ENCODE measurements at places on chromosomes 1 and 21. TPM values are rescaled to one million over a fixed set of nuclear protein-coding genes. Genes with fewer than 3 reads are reported as not detected.

DNA sequence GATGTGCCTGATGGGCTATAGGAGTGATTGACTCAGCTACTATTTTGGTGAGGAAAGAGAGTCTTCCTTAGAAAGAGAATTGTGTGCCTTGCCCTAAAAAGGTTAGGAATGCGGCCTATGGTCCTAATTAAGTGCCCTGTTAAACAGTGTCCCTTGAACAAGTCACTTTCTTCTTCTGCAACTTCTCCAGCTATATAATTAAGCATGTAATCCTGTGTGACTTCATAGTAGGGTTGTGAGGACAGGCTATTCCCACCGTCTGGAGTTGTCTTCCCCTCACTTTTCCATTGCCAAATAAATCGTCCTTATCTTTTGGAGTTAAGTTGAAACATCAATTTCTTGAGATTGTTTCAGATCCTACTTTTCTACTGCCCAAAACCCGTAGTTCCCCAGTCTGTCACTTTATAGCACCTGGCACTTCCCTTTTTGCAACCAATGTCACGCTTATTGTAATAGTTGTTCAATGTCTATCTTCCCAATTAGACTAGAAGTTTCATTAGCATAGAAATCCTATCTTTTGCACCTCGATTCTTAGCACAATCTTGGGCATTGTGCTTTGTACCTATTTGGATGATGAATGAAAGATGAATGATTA is 27.6 kb upstream of the SLC16A1 start:
- H3K27ac ChIP-seq = no peak overlapping the region
- DNase-seq = no peak
- H3K4me1 ChIP-seq = no peaks in the 10 kb centered on the region
- H3K4me3 ChIP-seq = no peak overlapping the region
- H3K36me3 ChIP-seq = no peaks in the 10 kb centered on the region

DNA sequence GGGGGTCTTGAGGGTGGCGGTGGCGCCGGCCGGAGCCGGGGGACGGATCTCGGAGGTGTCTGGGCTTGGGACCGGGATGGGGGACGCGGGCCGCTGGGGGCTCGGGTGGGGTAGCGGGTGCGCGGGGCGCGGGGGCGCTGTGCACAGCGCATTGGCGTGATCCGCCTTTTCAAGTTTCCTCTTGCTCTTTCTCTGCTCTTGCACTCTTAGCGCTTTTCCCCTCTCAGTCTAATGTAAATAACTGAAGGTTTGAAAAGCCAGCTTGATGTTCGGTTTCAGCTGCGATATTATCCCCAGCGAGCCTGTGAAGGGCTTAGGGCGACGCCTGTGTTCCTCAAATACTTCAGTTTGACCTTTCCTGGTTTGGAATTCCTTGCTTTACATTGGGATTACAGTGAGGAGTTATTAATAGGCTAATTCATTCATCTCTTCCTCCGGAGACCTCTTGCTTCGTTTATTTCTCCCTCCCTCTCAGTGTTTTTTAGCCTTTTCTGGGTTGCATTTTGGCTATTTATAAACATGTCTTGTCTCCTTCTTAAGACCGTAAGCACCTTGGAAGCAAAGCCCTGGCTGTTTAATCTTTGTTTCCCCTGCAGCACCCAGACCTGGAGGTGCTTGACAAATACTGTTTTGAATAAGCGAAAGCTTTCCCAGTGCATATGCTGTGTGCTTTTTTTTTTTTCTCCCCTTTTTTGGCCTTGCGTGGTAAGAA is 693 bp downstream of the RAB4A start:
- H3K4me1 ChIP-seq = peaks cover 2% of the 10 kb centered on the region
- no peaks in the 10 kb centered on the region for H3K27me3 ChIP-seq
- peak overlapping the region; percentile 75 for H3K27ac ChIP-seq
- no peaks in the 10 kb centered on the region for H3K36me3 ChIP-seq

- no peak overlapping the region for H3K27ac ChIP-seq
- H3K4me1 ChIP-seq = no peaks in the 10 kb centered on the region
- no peaks in the 10 kb centered on the region for H3K27me3 ChIP-seq
Measured at GRCh38 chr1:174982971-174983689, 16.6 kb upstream of the CACYBP start.

- H3K27ac ChIP-seq = no peak overlapping the region
- H3K4me1 ChIP-seq = peaks cover 3% of the 10 kb centered on the region
- no peaks in the 10 kb centered on the region for H3K36me3 ChIP-seq
- no peaks in the 10 kb centered on the region for H3K27me3 ChIP-seq
- DNase-seq = no peak
Measured at GRCh38 chr1:95636897-95637296, 402.9 kb downstream of the RWDD3 start.

GRCh38 chr1:170735366-170736263 is 71.7 kb downstream of the PRRX1 start:
- H3K4me3 ChIP-seq = no peak overlapping the region
- DNase-seq = no peak
- no peak overlapping the region for H3K27ac ChIP-seq
- H3K4me1 ChIP-seq = no peaks in the 10 kb centered on the region
- no peaks in the 10 kb centered on the region for H3K36me3 ChIP-seq
- no peaks in the 10 kb centered on the region for H3K27me3 ChIP-seq

The SNRPE gene
- 53.7 TPM for total RNA-seq

The CELA3B gene
- 1.0 TPM for total RNA-seq

The C1QC gene
- 203 TPM for total RNA-seq
